MCF 10A (cell line): ENCODE measurements at places on chromosomes 6 and 20. TPM values are rescaled to one million over a fixed set of nuclear protein-coding genes. Genes with fewer than 3 reads are reported as not detected.

The TMEM170B gene
- total RNA-seq: 0.70 and 1.1 TPM in 2 replicates

The ANKEF1 gene
- 5.6 and 7.2 TPM in 2 replicates for total RNA-seq

The CHRNA4 gene
- not detected in 2 replicates for total RNA-seq

The PTK6 gene
- 3.8 and 4.4 TPM in 2 replicates for total RNA-seq

The VSTM2L gene
- total RNA-seq: 15.6 and 16.4 TPM in 2 replicates

The EEF1E1 gene
- 52.1 and 56.7 TPM in 2 replicates for total RNA-seq

The C6orf47 gene
- 15.5 and 16.6 TPM in 2 replicates for total RNA-seq

The MUC21 gene
- total RNA-seq: not detected in 2 replicates

The STMND1 gene
- total RNA-seq: not detected in 2 replicates

GRCh38 chr6:158222066-158222465 lies 53.9 kb downstream of the GTF2H5 start:
- no peak overlapping the region for H3K27ac ChIP-seq
- no peak for DNase-seq
- peaks cover 5% of the 10 kb centered on the region for H3K36me3 ChIP-seq

DNA sequence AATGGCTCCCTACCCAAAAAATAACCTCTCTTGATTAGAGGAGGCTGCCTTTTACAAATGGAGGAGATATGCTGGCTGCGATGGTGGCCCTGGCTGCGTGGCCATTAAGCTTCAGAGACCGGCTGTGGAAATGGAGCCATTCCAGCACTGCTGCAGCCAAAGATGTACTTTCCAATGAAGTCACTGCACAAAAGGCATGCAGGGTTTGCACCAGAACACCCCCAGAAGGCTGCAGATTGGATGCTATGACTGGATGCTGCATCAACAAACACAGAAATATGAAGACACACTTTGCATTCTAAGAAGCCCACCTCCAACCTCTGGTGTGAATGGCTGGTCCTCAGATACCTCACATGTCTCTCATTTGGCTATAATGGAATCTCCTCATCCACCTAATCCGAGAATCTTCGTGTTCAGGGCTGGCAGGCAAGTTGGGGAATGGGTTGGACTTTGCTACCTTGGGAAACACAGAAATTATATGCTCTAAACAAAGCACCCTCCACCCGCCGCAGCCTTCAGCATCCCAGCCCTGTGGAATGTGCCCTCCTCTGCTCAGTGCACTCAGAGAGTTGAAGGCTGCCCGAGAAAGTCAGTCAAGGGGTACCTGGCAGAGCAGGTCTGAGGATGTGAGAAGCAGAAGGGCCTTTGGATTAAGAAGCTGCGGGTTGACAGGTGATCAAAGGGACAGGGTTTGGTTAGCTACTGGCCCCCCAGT lies 35.3 kb downstream of the APCDD1L start:
- peaks cover 5% of the 10 kb centered on the region for H3K36me3 ChIP-seq
- no peaks in the 10 kb centered on the region for H3K4me1 ChIP-seq
- no peak for DNase-seq
- no peak overlapping the region for H3K27ac ChIP-seq
- no peaks in the 10 kb centered on the region for H3K27me3 ChIP-seq

GRCh38 chr6:96931198-96931597 lies 6.7 kb downstream of the KLHL32 start:
- no peaks in the 10 kb centered on the region for H3K4me1 ChIP-seq
- no peak overlapping the region for H3K27ac ChIP-seq
- H3K36me3 ChIP-seq: peaks cover 7% of the 10 kb centered on the region

DNA sequence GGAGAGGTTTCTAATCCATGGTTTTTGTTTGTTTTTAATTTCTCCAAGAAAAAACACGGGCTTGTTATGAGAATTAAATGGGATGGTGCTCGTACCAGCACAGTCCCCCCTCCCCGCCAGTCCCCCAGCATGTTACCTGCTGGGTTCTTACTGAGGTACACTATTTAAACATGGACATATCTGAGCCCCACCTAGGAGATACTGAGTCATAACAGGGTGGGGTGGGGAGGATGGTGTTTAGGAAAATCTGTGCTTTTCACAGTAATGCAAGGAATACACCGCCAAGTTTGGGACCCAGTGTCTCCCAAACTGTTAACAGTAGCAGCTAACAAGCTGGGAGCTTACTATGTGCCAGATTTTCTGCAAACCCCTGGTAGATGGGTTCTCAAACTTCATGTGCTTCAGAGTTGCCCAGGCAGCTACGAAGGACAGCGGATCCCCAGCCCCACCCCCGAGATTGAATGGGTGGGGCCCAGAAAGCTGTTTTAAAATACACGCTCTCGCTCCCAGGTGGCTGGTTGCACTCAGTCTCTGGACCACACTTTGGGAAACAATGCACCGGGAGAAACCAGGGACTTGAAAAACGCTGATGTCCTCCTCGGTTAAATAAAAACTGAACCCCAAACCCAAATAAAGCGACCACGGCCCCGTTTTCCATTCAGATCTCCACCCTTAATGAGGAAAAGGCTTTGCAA lies 995 bp downstream of the ZFP64 start:
- peak overlapping the region; percentile 94 for H3K4me3 ChIP-seq
- no peaks in the 10 kb centered on the region for H3K27me3 ChIP-seq
- H3K4me1 ChIP-seq: peaks cover 14% of the 10 kb centered on the region
- DNase-seq: peak; percentile 63
- H3K36me3 ChIP-seq: peaks cover 13% of the 10 kb centered on the region
- peak overlapping the region; percentile 91 for H3K27ac ChIP-seq

DNA sequence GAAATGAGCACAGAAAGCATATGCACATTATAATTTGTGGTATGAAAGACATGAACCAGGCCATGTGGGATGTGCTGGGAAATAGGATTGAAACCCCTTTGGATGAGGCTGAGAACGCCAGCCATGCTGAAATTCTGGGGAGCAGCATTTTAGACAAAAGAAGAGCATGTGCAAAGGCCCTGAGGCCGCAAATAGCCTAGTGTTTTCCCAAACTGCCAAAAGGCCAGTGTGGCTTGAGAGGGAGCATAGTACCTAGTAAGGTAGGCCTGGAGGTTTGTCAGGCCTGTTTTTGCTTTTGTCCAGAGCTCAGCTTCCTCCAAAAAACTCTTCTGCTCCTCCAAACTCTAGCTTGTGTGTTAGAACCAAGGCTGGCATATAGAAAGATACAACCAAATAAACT lies 57.4 kb upstream of the NOP56 start:
- H3K36me3 ChIP-seq: no peaks in the 10 kb centered on the region
- H3K4me1 ChIP-seq: no peaks in the 10 kb centered on the region
- H3K4me3 ChIP-seq: no peak overlapping the region
- H3K27ac ChIP-seq: no peak overlapping the region
- DNase-seq: no peak

DNA sequence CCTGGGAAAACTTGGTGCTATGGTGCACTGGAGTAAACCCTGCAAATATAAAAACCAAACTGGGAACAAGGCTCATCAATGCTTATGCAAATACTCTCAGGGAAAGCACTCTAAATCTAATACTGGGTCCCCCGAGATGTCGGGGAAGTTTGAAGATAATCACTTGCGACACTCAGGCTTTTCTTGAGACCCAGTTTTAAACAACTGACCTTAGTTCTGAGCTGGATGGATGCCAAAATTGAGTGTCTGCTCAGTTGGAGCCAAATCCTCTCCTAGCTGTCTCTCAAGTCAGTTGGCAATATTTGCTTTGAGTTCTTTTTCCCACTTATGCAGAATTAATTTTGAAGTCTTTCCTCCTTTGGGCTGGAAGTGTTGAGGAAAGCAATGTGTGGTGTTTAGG lies 75.5 kb upstream of the CD2AP start:
- no peak overlapping the region for H3K27ac ChIP-seq
- H3K4me3 ChIP-seq: no peak overlapping the region
- H3K36me3 ChIP-seq: no peaks in the 10 kb centered on the region
- DNase-seq: no peak

GRCh38 chr6:135090819-135091218 lies 36.2 kb upstream of the HBS1L start:
- H3K27me3 ChIP-seq: peaks cover 15% of the 10 kb centered on the region
- no peak for DNase-seq
- no peak overlapping the region for H3K4me3 ChIP-seq
- no peak overlapping the region for H3K27ac ChIP-seq
- no peaks in the 10 kb centered on the region for H3K4me1 ChIP-seq

GRCh38 chr6:157382821-157383220 lies 1.8 kb downstream of the ZDHHC14 start:
- H3K36me3 ChIP-seq: no peaks in the 10 kb centered on the region
- peaks cover 21% of the 10 kb centered on the region for H3K4me1 ChIP-seq
- no peak overlapping the region for H3K27ac ChIP-seq
- peak overlapping the region; percentile 79 for H3K4me3 ChIP-seq

GRCh38 chr20:45450097-45450818 lies 19.3 kb upstream of the WFDC2 start:
- H3K4me3 ChIP-seq: no peak overlapping the region
- H3K27ac ChIP-seq: no peak overlapping the region
- peaks cover 1% of the 10 kb centered on the region for H3K27me3 ChIP-seq
- H3K36me3 ChIP-seq: no peaks in the 10 kb centered on the region
- peak; percentile 55 for DNase-seq
- no peaks in the 10 kb centered on the region for H3K4me1 ChIP-seq

- H3K27ac ChIP-seq: peak overlapping the region; percentile 100
- peaks cover 63% of the 10 kb centered on the region for H3K36me3 ChIP-seq
- no peak for DNase-seq
- peak overlapping the region; percentile 98 for H3K4me3 ChIP-seq
- H3K4me1 ChIP-seq: peaks cover 49% of the 10 kb centered on the region
Observed at GRCh38 chr6:33198853-33199436, 1.5 kb downstream of the RXRB start.

DNA sequence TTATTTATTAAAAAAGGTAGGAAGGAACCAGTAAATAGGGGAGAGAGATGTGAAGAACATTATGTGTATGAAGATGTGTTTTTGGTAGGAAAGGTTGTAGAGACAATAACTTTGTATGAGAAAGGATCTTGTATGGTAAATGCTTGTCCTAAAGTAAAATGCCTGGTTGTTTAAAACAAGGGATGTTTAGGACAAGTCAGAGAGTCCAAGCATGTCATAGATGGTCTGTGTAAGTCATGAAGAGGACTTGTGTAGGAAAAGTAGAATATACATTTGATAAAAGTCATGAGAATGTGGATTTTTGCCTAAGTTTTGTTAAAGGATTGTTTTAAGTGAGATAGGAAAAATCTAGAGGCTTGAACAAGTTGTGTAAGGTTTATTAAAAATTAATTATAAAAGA lies 325.1 kb downstream of the CDH26 start:
- no peaks in the 10 kb centered on the region for H3K36me3 ChIP-seq
- H3K4me3 ChIP-seq: no peak overlapping the region
- H3K27ac ChIP-seq: no peak overlapping the region
- DNase-seq: peak; percentile 22
- H3K4me1 ChIP-seq: peaks cover 6% of the 10 kb centered on the region
- H3K27me3 ChIP-seq: no peaks in the 10 kb centered on the region

- no peaks in the 10 kb centered on the region for H3K27me3 ChIP-seq
- H3K36me3 ChIP-seq: no peaks in the 10 kb centered on the region
- no peak overlapping the region for H3K27ac ChIP-seq
- H3K4me1 ChIP-seq: peaks cover 5% of the 10 kb centered on the region
- DNase-seq: no peak
Observed at GRCh38 chr6:16256781-16257180, 18.4 kb downstream of the GMPR start.

DNA sequence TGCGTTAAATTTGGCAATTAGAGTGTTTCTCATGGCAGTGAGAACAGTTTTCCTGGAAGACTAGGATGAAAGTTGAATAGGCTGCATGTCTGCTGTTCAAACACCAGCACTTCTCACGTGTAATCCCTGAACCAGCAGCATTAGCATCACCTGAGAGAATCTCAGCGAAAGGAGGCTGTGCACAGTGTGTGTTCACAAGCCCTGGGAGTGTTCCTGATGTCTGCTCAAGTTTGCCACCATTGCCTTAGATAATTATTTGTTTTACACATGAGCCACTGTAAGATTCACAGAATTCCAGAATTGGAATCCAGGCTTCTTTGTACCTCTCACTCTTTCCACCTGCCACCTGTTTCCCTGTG lies 117.3 kb downstream of the JARID2 start:
- H3K36me3 ChIP-seq: no peaks in the 10 kb centered on the region
- H3K27ac ChIP-seq: no peak overlapping the region
- peaks cover 22% of the 10 kb centered on the region for H3K4me1 ChIP-seq
- no peak for DNase-seq

GRCh38 chr6:150491131-150491810 lies 108.4 kb upstream of the PLEKHG1 start:
- H3K27ac ChIP-seq: no peak overlapping the region
- H3K4me1 ChIP-seq: peaks cover 12% of the 10 kb centered on the region
- H3K27me3 ChIP-seq: no peaks in the 10 kb centered on the region
- no peaks in the 10 kb centered on the region for H3K36me3 ChIP-seq
- DNase-seq: peak; percentile 62

DNA sequence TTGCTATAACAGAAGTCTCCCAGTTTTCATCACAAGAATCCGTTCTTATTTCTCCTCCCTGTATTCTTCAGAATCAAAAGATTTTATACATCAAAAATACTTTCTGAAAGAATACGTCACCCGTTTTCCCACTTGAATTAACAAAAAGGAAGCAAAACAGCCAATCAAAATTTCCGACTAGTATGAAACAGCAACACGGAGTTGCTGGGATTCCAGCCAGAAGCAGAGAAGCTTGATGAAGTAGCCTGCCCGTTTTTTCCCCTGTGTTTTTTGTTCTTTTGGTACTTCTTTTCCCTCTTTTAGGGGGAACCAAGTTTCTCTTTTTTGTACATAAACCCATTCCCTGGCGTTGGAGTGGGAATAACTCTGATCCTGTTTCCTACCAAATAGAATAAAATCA lies 14.6 kb downstream of the TXLNB start:
- H3K27me3 ChIP-seq: no peaks in the 10 kb centered on the region
- no peaks in the 10 kb centered on the region for H3K36me3 ChIP-seq
- H3K27ac ChIP-seq: no peak overlapping the region

- no peaks in the 10 kb centered on the region for H3K27me3 ChIP-seq
- H3K4me3 ChIP-seq: peak overlapping the region; percentile 32
- peak overlapping the region; percentile 68 for H3K27ac ChIP-seq
Observed at GRCh38 chr6:80541181-80541580, 434.7 kb downstream of the BCKDHB start.

GRCh38 chr6:41090841-41091761 lies 18.3 kb downstream of the NFYA start:
- H3K27me3 ChIP-seq: no peaks in the 10 kb centered on the region
- no peak for DNase-seq
- H3K4me1 ChIP-seq: no peaks in the 10 kb centered on the region
- H3K27ac ChIP-seq: no peak overlapping the region

DNA sequence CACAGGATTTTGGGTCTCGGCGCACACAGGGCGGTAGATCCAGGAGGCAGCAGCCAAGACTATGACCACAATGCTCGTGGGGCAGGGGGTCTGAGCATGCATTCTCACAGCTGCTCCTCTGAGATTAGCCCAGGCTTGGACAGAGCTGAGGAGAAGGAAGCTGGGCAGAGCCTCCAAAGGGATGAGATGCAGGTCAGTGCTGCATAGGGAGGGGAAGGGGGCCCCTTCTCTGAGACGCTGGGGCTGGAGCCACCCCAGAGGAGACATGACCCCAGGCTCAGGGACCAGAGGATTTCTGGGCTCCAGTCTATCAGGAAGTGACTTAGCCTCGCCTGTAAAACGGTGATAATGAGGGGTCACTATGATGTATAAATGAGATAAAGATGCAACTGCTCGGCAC lies 93.9 kb downstream of the BFSP1 start:
- H3K4me3 ChIP-seq: no peak overlapping the region
- H3K27me3 ChIP-seq: peaks cover 75% of the 10 kb centered on the region
- DNase-seq: no peak
- no peaks in the 10 kb centered on the region for H3K36me3 ChIP-seq
- no peaks in the 10 kb centered on the region for H3K4me1 ChIP-seq
- no peak overlapping the region for H3K27ac ChIP-seq
